ENCODE measurements at places on chromosomes 3 and 15.
A peak's percentile ranks its signal among the peaks of the same experiment; 100 is the strongest.

GRCh38 chr15:73053398-73053723, 1.1 kb downstream of the NEO1 start:
- no peak for DNase-seq

- no peak for DNase-seq
These were observed 36.7 kb upstream of the SLC6A1 start for GRCh38 chr3:10955711-10956453.

GRCh38 chr3:53726643-53727042, 119.6 kb downstream of the CHDH start:
- no peak for DNase-seq

DNA sequence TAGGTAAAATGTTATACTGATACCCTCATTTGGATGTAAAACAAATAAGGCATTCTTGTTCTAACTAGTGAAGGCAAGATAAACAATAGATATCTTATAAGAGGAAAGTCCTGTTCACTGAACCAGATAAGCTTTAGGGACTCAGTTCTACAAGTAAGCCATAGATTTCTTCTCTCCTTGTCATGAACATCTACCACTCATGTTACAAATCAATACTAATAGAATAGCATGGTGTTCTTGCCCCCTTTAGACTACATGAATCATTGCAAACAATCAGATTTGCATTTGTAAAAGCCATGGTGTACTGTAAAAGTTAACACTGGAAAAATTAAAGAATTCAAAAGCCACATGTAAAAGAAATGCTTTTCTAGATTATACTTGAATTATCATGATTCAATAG, 500.1 kb downstream of the NLGN1 start:
- DNase-seq: no peak

DNA sequence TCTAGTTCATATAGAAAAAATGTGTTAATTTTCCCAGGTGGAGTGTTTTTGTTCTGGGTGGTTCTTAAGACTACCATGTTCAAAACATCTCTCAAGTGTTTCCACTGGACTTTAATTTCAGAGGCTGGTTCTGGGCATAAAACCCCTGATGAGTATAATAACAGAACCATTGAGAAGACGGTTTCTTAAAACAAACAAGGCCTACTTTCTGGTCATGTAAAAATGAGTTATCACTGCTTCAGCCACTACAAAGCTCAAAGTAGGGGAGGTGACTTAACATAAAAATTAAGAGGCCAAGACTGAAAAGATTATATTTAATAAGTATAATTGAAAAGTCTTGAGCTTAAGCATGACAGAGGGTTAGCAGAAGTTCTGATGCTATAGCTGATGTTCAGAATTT, 33.8 kb downstream of the RYR3 start:
- no peak for DNase-seq

- peak; percentile 67 for DNase-seq
These were observed 38.0 kb upstream of the COPB2 start for GRCh38 chr3:139427283-139428060.

DNA sequence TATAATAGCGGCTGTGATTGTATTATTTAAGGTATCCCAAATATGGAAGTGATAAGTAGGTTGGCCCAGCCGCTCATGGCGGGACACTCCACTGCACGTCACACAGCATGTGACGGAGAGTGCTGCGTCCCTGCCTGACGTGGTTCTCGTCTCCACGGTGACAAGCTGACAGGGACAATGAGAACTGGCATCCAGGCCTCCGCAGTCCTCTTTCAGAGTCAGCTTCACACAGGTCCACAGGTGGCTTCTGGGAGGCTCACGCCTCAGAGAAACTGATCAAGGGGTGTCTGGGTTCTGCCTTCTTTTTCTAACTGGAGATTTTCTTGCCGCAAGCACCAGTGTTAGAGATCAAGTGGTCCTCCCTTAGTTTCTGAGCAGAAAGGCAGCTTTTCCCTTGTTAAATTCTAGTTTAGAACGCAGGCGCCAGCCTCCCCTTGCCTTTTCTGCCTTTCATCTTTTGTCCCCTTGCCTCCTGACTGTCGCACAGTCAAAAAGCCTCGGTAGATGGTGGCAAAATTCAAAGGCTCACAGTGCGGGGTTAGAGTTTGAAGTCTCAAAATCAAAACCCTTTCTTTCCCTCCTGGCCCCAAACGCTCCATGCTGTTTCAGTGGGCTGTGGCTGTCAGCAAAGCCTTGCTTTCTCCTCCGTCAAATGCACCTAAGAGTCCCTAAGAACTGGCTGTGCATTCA, 120.9 kb downstream of the ATP10A start:
- no peak for DNase-seq

DNA sequence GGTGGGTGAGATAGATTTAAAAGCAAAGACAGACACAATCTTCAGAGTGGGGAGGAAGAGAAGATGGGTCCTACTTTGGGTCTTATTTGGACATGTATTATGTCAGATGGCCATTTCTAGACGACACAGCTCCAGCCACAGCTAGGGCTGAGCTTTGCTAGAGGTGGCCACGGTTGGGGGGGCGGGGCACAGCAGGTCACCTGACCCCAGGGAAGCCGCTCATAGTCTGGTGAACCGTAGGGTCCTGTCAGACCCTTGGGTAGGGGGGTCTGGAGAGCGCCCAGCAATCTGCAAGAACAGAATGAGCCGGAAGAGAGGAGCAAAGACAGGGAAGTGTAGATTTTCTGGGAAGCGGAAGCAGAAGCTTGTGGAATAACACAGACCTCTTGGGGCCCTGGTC, 6.6 kb downstream of the EPB42 start:
- no peak for DNase-seq

DNA sequence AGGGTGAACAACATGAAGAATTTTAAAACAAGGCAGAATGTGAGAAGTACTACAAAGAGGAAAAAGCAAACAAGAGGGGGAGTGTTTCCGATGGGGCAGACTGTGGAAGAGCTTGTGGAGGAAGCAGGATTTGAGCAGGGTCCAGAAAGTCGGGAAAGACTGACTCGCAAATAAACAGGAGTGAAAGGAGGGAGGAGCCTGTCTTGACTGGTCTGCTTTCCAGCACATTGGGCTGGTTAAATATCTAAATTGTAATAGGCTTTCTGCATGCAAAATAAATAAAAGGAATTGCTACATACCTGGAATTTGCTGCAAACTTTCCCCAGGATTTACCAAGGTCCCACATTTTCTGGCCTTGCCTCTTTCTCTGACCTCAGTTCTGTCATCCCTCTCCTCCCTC, 132.1 kb downstream of the RORA start:
- DNase-seq: no peak

DNA sequence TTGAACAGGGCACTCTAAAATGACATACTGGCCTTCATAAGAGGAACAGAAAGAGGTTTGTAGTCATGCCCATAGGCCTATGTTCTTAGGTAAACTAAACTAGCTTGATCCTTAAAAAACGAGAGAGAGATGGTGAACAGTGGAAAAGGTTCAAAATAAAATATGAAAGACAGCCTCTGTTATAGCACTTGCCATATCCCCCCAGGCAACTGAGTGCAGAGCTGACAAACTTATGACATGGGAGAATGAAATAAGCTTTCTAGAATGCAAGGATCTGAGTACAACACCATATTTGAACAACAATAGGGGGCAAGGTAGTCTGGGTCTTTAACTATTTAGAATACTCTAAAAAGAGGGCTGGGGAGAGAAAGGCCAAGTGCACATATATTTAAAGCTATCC, 700.6 kb upstream of the CFAP20DC start:
- no peak for DNase-seq

- no peak for DNase-seq
These were observed 25.7 kb downstream of the TYRO3 start for GRCh38 chr15:41584636-41585126.

All from GM04504 (cell line).